Right lung (tissue), 10 donors: ENCODE measurements at places on chromosomes 5 and 9. TPM values are rescaled to one million over a fixed set of nuclear protein-coding genes. Genes with fewer than 3 reads are reported as not detected.

DNA sequence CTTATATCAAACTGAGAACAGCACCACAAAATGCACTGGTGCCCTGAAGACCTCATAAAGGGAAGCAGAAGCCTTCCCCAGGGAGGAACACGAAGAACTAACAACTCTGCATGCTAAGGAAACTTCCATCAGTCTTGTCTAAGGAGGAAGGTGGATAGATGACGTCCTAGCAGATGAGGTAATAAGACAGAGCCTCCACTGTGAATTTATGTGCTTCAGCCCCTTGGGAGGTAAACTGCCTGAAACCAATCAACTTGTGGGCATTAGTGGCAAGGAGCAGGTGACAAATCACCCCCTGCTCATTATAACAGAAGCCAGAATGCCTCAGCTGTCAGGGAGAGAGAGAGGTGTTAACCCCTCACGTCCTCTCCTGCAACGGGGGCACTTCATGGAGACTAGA lies 48.9 kb upstream of the SPIN1 start:
- DNase-seq = no peak

- DNase-seq = no peak
Measured at GRCh38 chr5:10310066-10310779, 2.5 kb upstream of the CMBL start.

GRCh38 chr5:178353461-178353860 lies 120.9 kb upstream of the PHYKPL start:
- DNase-seq = no peak

RORB gene
- polyA plus RNA-seq = 0.16 TPM

PTGS1 gene
- polyA plus RNA-seq = 3.7 TPM

FOXD4L6 gene
- polyA plus RNA-seq = not detected

NPR3 gene
- 30.1 TPM for polyA plus RNA-seq

PCDHGB5 gene
- polyA plus RNA-seq = 8.5 TPM

- DNase-seq = peak; percentile 44
Measured at GRCh38 chr5:116068028-116068632, 16.7 kb upstream of the COMMD10 start.

IL33 gene
- 120 TPM for polyA plus RNA-seq

GRCh38 chr5:62029303-62029702 lies 276.7 kb upstream of the KIF2A start:
- DNase-seq = no peak

- DNase-seq = no peak
Measured at GRCh38 chr5:139814704-139815280, 19.2 kb downstream of the PSD2 start.

- DNase-seq = no peak
Measured at GRCh38 chr5:148791334-148791667, 35.1 kb upstream of the ADRB2 start.

ASS1 gene
- polyA plus RNA-seq = 22.0 TPM

PCBD2 gene
- 14.1 TPM for polyA plus RNA-seq

CTXN3 gene
- 0.17 TPM for polyA plus RNA-seq

DNA sequence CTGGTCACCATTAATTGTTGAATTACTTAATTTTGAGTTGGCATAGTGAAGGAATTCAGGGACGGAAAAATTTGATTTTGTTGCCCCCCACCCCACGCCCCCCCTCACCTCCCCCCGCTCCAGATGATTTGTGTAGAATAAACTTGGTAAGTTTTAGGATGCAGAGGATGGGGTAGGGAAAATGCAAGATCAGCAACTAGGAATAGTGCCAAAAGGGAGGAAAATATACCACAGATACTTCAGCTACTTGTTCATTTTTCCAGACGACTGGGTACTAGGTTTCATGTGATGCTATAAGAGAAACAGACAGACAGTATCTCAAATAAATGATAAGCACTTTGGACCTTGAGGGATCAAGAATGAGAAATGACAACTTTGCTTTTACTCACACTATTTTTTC lies 862.2 kb upstream of the SEMA6A start:
- DNase-seq = no peak

GRCh38 chr5:103454770-103455169 lies 107.8 kb downstream of the NUDT12 start:
- no peak for DNase-seq

DNA sequence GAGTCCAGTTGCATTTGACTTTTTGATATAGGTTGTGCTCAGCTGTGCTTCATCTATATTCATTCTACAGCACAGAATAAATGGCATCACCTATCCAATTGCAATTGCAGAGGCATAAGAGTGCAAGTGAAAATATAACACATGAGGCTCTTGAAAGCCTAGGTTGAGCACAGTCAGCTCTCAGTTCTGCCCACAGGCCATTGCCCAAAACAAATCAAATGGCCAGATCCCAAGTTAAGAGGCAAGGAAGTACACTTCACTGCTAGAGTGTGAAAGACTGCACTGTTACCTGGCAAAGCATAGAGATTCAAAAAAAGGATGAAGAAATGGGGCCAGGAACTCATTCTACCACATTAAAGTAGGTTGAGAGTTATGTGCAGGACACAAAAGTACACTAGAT lies 305.5 kb upstream of the SEMA6A start:
- DNase-seq = no peak

- DNase-seq = no peak
Measured at GRCh38 chr9:31023847-31024246, 1360.6 kb upstream of the ACO1 start.

ARID3C gene
- not detected for polyA plus RNA-seq
